ENCODE measurements at places on chromosomes 12 and 14.

DNA sequence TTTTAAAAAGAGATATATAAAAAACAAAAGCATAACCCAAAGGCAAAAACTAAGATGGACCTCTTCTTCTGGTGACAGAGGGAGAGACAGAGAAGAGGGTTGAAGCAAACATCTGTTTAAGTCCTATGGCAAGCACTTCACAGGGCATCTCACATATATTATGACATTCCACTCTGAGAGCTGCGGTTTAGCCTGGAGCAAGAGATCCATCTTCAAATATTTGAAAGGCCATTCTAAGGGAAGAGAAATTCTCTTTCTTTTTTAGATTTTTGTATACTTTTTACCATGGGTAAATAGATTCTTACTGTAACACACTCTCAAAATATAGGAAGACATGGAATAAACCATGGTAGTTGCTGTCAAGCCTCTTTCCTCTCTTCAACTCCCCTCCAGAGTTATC is 204.1 kb downstream of the GXYLT1 start:
- no peak for DNase-seq

GRCh38 chr14:76863724-76864407 is 37.7 kb downstream of the LRRC74A start:
- peak; percentile 96 for DNase-seq

DNA sequence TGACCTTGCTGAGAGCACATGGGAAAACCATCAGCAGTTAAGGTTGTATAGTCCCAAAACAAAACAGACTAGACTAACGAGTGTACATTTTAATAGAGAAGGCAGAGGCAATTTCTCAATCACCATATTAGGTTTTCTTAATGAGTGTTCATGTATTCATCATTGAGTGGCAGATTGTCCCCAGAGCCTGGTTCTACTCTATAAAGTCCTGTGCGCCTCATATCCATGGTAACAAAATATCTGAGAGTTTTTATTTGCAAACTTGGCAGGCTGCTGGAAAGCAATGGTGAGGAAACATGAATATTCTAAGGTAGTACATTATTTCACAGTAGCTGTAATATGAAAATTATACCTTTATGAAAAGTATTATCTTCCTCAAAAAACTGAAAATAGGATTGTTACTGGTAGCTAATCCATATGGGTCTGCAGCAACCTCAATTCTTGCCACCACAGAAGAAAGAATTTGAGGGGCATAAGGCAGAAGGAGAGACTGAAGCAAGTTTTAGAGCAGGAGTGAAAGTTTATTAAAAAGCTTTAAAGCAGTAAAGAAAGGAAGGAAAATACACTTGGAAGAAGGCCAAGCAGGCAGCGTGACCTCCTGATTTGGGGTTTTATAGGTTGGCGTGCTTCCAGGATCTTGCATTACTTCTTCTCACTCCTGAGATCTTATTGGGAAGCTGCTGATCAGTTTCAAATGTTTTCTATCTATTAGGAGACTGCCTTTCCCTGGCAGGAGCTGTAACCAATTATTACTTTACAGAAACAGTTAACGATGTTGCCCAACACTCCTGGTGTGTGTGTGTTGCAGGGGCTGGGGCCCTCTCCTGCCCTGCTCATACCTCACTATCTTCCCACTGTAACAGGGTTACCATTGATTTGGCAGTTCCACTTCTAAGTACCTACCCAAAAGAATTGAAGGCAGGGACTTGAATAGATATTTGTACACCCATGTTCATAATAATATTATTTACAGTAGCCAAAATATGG is 154.0 kb upstream of the NUDT4 start:
- DNase-seq: peak; percentile 42

DNA sequence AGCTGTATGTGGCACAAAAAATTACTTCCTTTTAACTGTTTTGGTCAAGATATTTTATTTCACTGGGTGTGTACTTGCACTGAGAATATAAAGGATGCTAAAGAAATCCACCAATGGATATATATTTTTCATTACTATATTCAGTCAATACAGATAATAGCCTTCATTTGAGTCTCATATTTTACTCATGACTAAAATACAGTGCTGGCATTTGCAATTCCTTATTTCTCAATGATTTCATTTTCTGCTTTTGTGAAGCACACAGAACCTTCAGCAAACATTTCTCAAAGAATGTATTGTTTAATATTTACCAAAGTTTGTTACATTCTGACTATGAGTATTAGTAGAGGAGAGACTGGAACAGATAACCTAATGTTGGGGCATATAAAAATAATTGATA is 93.2 kb upstream of the SOX5 start:
- no peak for DNase-seq

DNA sequence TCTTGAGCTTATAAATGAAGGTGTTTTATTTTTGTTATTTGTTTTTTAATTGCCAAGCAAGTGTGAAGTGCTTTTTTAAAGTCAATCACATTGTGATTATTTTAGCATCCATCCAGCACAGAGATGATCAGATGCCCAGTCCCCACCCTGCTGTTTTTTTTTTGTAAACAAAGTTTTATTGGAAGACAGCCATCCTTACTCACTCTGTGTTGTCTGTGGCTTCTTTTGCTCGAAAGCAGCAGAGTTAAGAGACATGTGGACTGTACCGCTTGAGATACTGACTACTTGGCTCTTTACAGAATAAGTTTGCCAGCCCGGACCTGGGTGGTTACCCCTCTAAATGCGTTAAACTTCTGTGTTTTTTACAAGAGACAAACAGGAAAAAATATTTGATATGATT is 30.9 kb upstream of the AMN start:
- DNase-seq: no peak

DNA sequence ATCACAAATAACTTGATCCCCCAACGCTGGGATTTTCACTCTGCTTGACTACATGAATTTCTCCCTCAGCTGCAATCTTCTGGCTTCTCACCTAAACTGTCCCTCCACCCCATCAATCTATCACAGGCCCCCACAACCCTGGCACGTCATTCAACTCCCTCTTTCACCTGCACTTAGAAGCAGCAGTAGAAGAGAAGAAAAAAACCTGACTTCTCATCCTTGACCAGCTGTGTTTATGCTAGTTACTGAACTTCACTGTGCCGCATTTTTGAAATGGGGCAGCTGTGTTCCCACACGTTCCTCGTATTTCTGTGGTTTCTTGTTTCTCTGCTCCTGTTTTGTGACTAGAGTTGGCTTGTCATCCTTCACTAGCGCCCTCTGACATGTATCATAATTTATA is 35.0 kb downstream of the ITPR2 start:
- DNase-seq: peak; percentile 19

- DNase-seq: no peak
These were observed 252.4 kb upstream of the TBX3 start for GRCh38 chr12:114936148-114937079.

DNA sequence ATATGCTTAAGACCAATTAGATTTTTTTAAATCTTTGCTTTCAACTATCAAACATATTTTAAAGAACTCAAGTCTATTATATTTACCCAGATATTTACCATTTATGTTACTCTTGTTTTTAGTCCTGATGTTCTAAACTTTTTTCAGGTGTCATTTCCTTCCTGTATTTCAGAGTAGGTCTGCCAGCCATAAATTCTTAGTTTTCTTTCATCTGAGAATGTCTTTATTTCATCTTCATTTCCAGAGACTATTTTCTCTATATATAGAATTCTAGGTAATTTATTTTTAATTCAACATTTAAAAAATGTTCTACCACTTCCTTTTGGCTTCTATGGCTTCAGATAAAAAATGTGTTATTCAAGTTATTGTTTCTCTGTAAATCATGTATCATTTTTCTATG is 218.2 kb upstream of the AMIGO2 start:
- DNase-seq: no peak

DNA sequence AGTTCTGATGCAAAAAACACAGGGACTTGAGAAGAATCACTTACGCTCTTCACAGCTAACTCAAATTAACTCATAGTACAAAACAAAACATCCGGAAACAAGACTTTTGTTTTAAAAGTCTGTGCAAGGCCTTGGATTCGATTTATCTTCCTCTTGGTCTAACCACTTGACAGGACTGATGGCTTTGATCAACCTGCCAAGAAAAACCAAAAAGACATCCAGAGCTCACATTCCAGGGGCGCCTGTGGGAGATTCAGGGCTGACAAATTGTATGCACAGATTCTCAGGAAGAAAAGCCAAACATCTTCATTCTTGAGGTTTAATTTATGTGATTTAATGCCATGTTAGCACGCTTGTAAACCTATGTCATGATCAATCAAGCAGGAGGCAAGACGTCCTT is 129.1 kb upstream of the TMCC3 start:
- DNase-seq: no peak

GRCh38 chr12:132427999-132428935 is 61.7 kb upstream of the FBRSL1 start:
- DNase-seq: no peak

DNA sequence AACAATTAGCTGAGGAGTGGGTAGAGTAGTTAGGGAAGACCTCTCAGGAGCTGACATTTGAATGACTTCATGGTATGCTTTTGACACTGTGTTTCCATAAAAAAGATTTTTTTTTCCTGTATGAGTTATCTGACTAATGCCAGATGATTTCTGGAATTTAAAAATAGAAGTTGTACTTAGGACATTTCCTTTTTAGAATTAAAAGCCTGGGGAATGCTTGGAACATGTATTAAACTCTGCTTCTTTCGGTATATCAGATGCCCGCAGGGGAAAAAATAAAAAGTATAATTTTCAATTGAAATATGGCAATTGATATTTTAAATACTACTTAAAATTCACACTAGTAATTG is 41.1 kb downstream of the BRMS1L start:
- no peak for DNase-seq

- DNase-seq: peak; percentile 79
These were observed 91.6 kb downstream of the DHRS2 start for GRCh38 chr14:23727566-23728335.

DNA sequence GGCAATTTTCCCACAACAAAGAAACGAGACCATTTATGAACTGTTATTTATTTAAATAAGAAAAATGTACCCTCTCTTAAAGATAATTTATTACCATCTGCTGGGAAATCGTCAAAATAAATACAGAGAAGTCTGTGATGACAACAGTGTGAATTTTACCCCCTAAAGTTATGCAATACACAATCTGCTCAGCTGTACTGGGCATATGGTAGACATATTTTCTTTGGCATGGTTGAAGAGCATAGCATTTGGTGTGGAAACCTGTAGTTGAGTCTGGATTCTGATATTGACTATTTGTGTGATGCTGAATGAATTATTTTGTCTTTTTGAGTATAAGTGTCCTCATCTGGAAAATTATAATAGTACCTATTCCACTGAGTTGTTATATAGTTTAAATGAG is 60.0 kb downstream of the CFAP54 start:
- no peak for DNase-seq

GRCh38 chr12:98544751-98545150 is 29.4 kb downstream of the TMPO start:
- no peak for DNase-seq

- no peak for DNase-seq
These were observed 36.2 kb upstream of the TMEM260 start for GRCh38 chr14:56543436-56543835.

- no peak for DNase-seq
These were observed 768.3 kb upstream of the ATXN7L3B start for GRCh38 chr12:73769337-73769736.

- DNase-seq: no peak
These were observed 123.7 kb downstream of the PIWIL1 start for GRCh38 chr12:130461447-130461815.

DNA sequence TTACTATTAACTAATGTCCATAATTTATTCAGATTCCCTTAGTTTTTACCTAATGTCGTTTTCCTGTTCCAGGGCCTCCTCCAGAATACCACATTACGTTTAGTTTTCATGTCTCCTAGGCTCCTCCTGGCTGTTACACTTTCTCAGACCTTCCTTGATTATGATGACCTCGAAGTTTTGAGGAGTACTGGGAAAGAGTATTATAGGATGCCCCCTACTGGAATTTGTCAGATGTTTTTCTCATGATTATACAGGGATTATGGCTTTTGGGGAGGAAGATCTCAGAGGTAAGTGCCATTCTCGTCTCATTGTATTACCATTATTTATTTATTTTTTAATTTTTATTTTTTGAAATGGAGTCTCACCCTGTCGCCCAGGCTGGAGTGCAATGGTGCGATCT is 17.7 kb upstream of the C1S start:
- peak; percentile 77 for DNase-seq

- DNase-seq: no peak
These were observed 27.2 kb downstream of the DDX51 start for GRCh38 chr12:132116709-132117557.

- peak; percentile 65 for DNase-seq
These were observed 35.9 kb downstream of the FBLN5 start for GRCh38 chr14:91911474-91912032.
